IMR-90 (cell line): ENCODE measurements at places on chromosomes 16 and 17. TPM values are rescaled to one million over a fixed set of nuclear protein-coding genes. Genes with fewer than 3 reads are reported as not detected.

DNA sequence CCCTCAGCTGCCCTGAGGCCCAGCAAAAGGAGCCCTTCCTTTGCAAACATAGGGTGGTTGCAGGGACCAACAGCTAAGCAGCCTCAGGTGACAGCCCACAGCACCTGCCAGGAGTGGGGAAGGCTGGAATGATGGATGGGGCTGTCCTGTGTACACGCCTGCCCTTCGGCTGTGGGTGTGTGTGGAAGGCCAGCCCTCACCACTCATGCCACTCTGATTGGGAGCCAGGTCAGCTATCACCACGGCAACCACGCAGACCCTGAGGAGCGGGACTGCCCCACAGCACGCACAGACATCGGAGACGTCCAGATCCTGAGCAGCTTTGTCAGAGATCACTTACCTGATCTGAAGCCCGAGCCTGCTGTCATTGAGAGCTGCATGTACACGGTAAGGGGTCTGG lies 11.9 kb downstream of the PIPOX start:
- no peak for DNase-seq

DNA sequence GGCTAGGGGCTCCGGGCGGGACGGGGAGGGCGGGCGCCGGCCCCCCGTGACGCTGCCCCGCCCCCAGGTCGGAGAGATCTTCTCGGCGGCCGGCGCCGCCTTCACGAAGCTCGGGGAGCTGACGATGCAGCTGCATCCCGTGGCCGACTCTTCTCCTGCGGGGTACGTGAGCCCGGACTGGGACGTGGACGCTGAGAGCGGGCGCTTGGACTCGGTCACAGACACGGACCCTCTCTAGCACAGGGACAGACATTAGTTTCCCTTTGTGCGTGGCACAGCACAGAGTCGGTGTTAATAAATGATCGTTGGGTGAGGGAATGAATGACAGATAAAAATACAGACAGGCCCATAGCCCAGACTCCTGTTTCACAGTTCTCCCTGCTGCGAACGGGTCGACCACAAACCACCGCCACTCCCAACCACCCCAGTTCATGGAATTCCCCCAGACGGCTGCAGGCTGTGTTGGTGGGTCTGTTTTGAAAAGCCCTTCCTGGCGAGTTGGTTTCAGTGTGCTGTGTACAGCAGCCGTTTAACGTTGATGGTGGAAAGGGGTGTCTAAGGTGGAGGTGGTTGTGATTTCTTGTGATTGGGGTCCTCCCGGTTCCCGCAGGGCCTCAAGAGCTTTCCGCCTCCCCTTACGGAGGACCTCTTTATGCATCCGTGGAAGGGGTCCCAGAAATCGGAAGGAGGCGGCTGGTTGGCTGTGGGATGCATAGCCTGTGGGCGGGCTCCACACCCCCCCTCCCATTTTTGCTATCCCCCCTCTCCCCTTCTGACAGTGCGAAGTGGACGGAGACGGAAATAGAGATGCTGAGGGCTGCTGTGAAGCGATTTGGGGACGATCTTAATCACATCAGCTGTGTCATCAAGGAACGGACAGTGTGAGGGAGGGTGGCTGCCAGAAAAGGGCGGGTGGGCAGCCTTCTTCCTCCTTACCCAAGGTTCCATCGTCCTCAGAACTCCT lies 2.9 kb downstream of the RNASEK start:
- peak; percentile 66 for DNase-seq

- peak; percentile 52 for DNase-seq
Observed at GRCh38 chr17:75151930-75152329, 2.4 kb downstream of the JPT1 start.

GRCh38 chr17:78000341-78000740 lies 41.8 kb downstream of the TNRC6C start:
- DNase-seq: peak; percentile 60

DNA sequence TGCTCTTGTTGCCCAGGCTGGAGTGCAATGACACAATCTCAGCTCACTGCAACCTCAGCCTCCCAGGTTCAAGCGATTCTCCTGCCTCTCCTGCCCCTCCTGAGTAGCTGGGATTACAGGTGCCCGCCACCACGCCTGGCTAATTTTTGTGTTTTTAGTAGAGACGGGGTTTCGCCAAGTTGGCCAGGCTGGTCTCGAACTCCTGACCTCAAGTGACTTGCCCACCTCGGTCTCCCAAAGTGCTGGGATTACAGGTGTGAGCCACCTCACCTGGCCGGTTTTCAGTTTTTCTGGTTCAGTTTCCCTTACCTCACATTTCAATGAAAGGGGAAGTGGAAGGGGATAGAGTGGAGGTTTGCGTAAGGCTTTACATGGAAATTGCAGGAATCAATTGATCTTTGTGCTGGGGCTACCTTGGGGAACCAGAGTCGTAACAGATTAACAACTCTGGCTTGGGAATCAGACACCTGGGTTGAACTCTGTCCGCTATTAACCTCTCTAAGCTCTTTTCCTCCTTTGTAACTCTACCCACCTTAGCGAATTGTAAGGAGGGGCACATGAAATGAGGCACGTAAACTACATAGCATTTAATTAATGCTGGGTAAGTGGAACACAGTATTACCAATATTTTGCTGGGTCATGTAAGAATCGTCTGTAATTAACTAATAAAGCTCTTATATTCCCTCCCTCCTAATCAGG lies 3.2 kb downstream of the MPV17L start:
- no peak for DNase-seq

GRCh38 chr17:65099475-65099874 lies 37.7 kb upstream of the RGS9 start:
- no peak for DNase-seq

DNA sequence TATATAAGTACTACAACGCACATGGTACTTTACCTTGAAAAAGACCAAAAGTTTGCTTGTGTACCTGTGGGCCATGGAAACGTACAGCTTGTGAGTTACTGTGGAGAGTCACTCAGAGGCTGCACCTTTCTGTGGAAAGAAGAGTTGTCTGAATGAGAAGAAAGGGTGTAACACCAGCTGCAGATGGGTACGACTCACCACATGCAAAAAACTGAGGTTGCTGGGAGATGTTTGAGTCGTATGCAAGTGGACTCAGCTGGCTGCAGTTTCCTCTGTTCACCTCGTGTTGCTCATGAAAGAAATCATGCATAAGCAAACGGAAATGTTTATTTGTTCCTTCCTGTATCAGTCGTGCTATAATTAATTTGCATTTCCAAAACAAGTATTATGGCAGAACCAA lies 22.4 kb upstream of the DYNLRB2 start:
- peak; percentile 11 for DNase-seq

- no peak for DNase-seq
Observed at GRCh38 chr16:68403177-68403576, 45.1 kb downstream of the SMPD3 start.

- DNase-seq: no peak
Observed at GRCh38 chr16:19853132-19853741, 31.4 kb downstream of the GPRC5B start.

- no peak for DNase-seq
Observed at GRCh38 chr17:37719866-37720265, 25.0 kb downstream of the HNF1B start.

GRCh38 chr16:22977294-22977697 lies 163.3 kb downstream of the HS3ST2 start:
- DNase-seq: no peak

- DNase-seq: no peak
Observed at GRCh38 chr17:78174346-78174869, 6.0 kb downstream of the SYNGR2 start.

GRCh38 chr17:48907713-48908046 lies 527 bp upstream of the UBE2Z start:
- peak; percentile 64 for DNase-seq

GRCh38 chr17:13599168-13599577 lies 2.6 kb downstream of the HS3ST3A1 start:
- no peak for DNase-seq

GRCh38 chr16:24538756-24539294 lies 541 bp upstream of the RBBP6 start:
- no peak for DNase-seq

GRCh38 chr16:88653101-88653500 lies 2.2 kb upstream of the CYBA start:
- no peak for DNase-seq

GRCh38 chr16:1310832-1311200 lies 1.4 kb downstream of the UBE2I start:
- no peak for DNase-seq

DNA sequence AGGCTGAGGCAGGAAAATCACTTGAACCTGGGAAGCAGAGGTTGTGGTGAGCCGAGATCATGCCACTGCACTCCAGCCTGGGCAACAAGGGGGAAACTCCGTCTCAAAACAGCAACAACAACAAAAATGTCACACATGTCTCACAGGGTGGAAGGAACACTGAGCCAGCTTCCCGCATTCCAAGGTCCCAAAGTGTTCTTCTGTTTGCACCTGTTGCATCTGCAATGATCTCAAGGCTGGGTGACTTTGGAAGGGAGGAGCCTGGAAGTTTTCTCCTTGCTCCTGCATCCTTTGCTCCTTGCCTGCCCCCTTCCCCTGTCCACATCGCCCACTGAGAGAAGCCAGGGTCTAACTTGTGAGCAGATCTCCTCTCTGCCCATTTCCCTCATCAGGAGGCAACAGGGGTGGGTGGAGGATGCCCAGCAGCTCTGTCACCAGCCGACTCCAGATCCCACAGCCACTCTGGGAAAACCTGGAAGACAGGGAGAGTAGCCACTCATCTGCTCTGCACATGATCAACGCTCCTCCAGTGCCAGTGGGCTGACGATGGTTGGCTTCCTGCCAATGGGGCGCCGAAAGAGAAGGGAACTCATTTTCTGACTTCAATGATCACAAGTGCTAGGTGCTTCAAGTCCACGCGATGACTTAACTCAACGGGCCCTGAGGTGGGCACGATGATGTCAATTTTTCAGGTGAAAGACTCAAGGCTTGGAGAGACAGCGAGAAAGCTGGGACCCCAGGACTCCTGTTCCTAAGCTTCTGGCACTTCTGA lies 12.6 kb downstream of the CHST6 start:
- no peak for DNase-seq

DNA sequence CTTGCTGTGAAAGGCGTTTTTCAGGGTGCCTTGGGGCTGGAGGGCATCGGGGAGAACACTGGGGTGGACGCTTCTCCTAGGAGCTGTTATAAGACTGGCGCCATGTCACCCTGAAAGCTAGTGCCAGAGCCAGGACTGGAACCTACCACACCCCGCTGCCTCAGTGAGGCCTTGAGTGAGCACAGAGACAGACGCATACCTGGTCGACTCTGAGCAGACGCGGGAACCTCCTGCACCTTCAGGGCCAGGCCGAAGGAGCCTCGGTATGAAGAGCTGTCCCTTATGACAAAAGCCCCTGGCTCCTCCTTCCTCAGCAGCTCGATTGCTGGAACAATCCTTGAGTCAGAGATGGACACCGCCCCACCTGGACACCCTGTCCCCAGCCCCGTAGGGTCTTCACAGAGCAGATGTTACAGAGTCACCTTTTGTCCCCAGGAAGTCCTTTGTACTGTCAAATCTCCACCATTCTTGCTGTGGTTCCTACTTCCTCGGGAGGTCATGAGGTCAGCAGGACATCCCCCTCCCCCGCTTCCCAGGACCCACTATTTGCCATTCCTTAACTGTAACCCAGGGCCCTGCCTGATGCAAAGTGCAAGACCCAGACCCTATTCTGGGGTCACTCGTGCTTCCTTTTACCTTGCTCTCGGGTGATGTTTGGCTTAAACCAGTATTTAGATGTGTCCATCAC lies 17.0 kb downstream of the TNS4 start:
- no peak for DNase-seq

DNA sequence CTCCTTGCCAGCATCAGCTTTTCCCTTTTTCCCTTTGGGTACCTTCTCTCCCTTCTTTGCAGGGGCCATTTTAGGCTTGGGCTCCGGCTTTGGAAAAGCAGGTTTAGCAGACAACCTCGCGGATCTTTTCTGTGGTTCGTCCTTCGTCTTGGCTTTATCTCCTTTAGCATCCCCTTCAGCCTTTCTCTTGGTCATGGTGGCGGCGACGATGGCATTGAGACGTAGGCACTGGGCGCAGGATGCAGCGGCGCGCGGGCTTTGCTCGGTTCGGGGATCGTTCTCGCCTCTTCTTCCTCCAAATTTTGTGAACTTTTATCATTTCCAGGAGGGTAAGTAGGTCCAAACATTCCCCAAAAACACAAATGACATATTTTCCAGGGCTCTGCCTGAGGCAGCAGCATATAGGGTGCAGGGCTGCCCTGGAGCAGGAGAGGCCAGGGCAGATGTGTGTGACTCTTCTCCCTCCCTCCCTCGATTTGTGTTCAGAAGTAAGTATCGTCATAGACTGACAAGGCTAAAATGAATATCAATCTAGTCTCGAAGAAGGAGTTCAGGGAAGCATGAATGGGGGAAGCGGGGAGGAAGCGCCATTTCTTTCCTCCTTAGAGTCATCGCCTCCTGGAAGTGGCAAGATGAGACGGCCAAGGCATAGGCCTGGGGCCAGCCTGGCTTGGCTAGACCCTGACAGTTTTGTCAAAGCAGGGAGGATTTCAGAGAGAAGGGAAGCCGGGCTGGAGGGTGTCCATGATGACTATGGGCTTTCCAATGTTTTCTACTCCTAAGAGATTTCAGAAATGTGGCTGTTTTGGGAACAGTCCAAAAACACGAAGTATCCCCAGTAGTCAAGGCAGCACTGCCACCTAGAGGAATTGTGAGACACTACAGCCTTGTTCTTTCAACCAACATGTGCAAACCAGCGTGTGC lies 13.2 kb downstream of the CHCT1 start:
- DNase-seq: peak; percentile 89

DNA sequence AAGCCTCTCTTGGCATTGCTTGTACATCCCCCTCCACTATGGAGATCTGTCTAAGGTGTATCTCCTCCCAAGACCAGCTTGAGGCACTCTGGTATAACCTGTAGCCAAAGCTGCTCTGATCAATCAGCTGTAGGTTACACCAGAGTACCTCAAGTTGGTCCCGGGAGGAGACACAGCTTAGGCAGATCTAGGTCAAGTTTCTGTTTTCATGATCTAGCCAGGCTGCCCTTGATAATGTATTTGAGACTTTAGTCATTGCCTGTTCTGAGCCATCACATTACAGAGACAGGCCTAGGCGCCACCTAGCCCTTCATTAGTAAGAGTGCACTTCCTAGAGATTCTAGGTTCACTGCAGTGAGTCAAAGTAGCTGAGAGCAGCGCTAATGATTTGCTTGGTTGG lies 31.4 kb downstream of the ASGR1 start:
- DNase-seq: no peak

GRCh38 chr17:66904760-66905624 lies 59.5 kb upstream of the CACNG4 start:
- peak; percentile 72 for DNase-seq

GRCh38 chr16:87855852-87856715 lies 13.2 kb downstream of the SLC7A5 start:
- DNase-seq: peak; percentile 56

The ARMC7 gene
- 1.7 and 1.8 TPM in 2 replicates for total RNA-seq

The KCNG4 gene
- not detected in 2 replicates for total RNA-seq

The TBC1D3C gene
- total RNA-seq: not detected in 2 replicates

The C16orf86 gene
- 0.28 and 0.54 TPM in 2 replicates for total RNA-seq

The HS3ST2 gene
- total RNA-seq: not detected in 2 replicates

The IQCK gene
- total RNA-seq: 4.2 and 5.4 TPM in 2 replicates

The ESRP2 gene
- total RNA-seq: under 0.01 TPM in 1 of 2 replicates, not detected in the other

The KCNH6 gene
- 0.18 and 0.28 TPM in 2 replicates for total RNA-seq

The HS3ST6 gene
- not detected in 2 replicates for total RNA-seq

The SAMD14 gene
- 1.4 TPM in 2 replicates for total RNA-seq

The MMP25 gene
- total RNA-seq: not detected in 2 replicates

The LRRC75A gene
- 0.56 and 0.72 TPM in 2 replicates for total RNA-seq

The XAF1 gene
- 1.7 and 3.9 TPM in 2 replicates for total RNA-seq

The CACNA1G gene
- under 0.01 TPM in 1 of 2 replicates, not detected in the other for total RNA-seq

The KCNJ18 gene
- total RNA-seq: not detected in 2 replicates

The MAPT gene
- under 0.01 and 0.18 TPM in 2 replicates for total RNA-seq
